ENCODE measurements at places on chromosomes 13 and 19.

- no peak for DNase-seq
Observed at GRCh38 chr19:6556480-6557195, 25.8 kb downstream of the TNFSF9 start.

DNA sequence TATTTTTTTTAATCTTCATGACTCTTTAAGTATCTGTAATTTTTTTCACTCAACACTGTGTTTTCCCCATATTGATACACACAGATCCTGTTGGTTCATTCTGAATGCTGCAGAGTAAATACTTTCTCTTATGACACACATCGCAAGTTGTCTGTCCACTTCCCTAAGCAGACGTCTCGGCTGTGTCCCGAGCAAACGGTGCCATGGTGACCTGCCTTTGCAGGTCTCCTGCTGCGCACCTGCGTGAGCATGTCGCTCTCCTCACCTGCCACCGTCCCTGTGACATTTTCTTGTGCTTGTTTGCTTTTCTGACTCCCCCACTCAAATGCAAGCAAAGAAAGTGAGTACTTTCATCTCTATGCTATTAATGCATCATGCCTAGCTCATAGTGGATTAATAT, 57.8 kb downstream of the CCDC70 start:
- no peak for DNase-seq

- no peak for DNase-seq
Observed at GRCh38 chr13:39347926-39348901, 254.8 kb downstream of the LHFPL6 start.

DNA sequence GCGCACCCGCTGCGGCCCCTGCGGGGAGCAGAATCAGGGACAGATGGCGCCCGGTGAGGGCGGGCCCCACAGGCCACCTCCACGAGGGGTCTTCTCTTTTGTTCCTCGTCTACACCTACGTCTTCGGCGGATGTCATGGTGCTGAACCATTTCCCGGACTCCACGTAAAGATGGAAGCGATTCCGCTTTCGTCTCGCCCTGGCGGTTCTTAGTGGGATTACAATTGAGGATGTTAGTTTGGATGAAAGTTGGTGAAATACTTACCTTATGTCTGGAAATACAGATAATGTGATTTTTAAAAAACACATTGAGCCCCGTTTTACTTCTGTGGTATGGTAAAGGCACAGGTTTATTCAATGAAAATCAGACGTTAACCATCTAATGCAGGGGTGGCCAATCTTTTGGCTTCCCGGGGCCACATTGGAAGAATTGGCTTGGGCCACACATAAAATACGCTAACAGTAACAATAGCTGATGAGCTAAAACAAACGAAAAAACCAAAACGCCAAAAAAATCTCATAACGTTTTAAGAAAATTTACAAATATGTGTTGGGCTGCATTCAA, 1.4 kb upstream of the ZMYM5 start:
- peak; percentile 28 for DNase-seq

GRCh38 chr19:55477905-55478304, 1.5 kb downstream of the ZNF628 start:
- no peak for DNase-seq

- no peak for DNase-seq
Observed at GRCh38 chr13:111965466-111966214, 101.3 kb upstream of the SOX1 start.

DNA sequence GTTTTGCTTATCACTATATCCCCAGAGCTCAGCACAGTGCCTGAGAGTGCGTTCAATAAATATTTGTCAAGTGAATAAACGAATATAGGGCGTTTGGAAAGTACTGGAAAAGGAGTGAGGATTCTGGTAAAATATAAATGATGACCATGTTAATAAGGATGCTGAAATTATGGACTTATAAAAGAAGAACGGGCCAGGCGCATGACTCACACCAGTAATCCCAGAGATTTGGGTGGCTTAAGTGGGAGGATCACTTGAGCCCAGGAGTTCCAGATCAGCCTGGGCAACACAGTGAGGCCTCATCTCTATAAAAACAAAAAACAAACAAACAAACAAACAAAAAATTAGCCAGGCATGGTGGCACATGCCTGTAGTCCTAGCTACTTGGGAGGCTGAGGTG, 198.1 kb downstream of the VWA8 start:
- no peak for DNase-seq

DNA sequence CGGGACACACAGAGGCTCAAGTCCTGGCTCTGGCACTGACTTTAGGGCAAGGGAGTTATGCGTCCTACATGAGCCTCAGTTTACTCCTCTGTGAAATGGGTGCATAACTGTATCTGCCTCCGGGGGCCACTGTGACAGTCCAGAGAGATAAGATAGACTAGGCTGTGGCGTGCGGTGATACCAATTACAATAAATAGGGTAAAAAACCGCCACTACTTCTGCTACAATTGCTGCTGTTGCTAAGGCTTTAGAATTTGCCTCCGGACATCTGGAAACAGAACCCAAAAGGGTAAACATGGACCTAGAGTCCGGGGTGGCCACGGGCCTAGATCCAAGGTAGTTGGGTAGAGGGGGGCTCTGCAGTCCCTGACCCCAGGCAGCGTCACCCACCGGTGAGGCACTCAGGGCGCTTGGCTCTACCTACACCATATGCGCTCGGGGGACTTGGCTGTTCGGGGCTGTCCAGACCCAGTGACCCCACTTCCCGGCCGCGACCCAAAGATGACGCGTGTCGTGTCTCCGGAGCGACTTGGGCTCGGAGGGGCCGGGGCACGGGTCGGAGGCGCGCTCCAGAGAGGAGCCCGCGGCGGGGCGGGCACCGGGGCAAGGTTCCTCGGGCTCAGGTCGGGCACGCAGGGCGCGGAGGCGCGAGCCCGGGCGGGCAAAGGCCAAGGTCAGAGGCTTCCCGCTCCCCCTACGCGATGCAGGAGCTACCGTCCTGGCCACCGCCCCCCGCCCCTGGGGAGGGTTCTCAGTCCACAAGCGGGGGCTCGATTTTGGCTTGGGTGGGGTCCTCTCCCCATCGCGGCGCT, 1.1 kb downstream of the INSR start:
- no peak for DNase-seq
